ENCODE measurements at places on chromosomes 12 and 14. TPM values are rescaled to one million over a fixed set of nuclear protein-coding genes. Genes with fewer than 3 reads are reported as not detected.

GRCh38 chr14:72607386-72608130 lies 286.3 kb downstream of the DPF3 start:
- DNase-seq = no peak

DNA sequence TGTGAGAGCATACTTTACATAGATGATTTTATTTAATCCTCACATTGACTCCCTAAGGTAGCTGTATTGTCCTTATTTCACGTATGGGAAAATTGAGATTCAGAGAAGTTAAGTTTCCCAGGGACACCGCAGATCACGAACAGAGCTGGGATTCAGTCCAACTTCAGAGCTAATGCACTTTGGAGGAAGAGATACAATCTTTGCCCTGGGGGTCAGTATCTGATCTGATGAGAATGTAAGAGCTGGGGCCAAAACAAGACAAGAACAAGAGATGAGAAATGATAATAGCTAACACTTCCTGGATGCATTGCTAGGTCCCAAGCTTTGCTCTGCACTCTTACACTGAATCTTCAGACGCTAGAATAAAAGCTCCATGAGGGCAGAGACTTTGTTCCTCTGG lies 6.0 kb upstream of the CSAD start:
- DNase-seq = no peak

DNA sequence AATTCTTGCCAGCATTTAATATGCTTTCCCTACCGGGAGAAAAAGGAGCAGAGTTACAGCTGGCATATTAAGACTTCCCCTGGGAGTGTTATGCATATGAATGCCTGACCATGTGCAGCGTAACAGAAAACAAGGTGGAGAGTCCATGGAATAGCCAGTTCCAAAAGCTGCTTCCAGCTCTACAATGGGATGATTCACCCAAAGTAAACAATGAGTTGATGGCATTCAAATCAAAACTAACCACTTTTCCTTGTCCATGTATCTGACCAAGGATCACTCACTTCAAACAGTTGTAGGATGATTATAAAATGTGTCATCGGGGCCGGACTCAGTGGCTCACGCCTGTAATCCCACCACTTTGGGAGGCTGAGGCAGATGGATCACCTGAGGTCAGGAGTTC lies 48.1 kb upstream of the BICDL1 start:
- no peak for DNase-seq

- no peak for DNase-seq
Observed at GRCh38 chr12:56120158-56120846, 2.2 kb downstream of the ZC3H10 start.

The MANSC4 gene
- 0.32 TPM for polyA plus RNA-seq

The TRIM9 gene
- polyA plus RNA-seq = 1.6 TPM

The DDN gene
- polyA plus RNA-seq = 33.6 TPM

Data from forelimb muscle (tissue), 1 donor.